Putamen (tissue), 1 donor: ENCODE measurements at places on chromosomes 3 and 15.

- DNase-seq = no peak
Observed at GRCh38 chr3:192435241-192435640, 292.1 kb downstream of the FGF12 start.

GRCh38 chr3:159451482-159451881 is 537.2 kb upstream of the IL12A start:
- DNase-seq = no peak

DNA sequence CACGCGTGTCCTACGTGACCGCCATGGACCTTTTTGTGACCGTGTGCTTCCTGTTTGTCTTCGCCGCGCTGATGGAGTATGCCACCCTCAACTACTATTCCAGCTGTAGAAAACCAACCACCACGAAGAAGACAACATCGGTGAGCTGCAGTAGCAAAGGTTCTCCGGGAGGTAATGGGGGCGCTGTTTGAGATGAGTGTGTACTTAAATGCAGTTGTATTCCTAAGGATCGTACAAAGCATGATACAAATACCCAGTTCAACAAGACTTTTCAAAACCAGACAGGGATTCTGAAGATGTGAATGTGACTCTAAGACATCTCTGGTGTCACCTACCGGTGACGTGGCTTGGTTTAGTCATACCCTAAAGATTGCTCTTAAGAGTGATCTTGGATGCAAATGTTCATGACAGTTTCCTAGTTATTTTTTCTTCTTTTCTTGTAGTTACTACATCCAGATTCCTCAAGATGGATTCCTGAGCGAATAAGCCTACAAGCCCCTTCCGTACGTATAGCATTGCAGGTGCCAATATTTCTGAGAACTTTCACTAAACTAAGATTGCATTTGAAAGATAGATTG is 556.6 kb downstream of the GABRG3 start:
- DNase-seq = no peak

DNA sequence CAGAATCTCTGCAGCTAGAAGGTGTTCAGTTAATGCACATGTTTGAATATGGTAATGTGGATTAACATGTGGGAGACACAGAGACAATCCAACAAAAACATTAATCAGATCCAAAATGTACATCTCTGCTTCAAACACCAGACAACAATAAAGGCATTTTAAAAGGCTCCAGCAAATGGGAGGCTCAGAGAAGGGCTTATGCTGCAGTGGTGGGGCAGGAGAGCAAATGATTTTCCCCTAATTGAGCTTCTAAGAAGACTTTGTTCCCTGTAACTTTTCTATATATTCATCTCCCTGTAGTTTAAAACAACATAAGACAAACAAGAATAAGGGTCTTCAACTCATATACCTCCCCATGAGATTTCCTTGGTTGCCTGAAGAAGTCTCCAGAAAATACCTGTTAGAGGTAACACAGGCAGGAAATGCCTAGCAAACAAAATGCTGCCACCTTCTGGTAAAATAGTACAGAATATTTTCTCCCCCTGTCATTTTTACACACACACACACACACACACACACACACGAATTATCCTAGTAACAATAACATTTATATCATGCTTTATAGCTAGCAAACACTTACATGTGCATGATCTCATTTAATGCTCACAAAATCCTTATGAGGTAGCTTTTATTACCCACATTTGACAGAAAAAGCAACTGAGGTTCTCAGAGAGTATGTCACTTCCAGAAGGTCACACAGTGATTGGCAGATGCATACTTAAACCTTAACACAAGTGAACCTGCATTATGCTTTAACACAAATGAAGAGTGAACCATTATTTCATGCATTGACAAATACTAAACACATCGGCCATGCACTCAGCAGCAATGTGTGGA is 123.4 kb upstream of the MB21D2 start:
- DNase-seq = peak; percentile 4

GRCh38 chr3:141070727-141071357 is 19.7 kb downstream of the SPSB4 start:
- no peak for DNase-seq

DNA sequence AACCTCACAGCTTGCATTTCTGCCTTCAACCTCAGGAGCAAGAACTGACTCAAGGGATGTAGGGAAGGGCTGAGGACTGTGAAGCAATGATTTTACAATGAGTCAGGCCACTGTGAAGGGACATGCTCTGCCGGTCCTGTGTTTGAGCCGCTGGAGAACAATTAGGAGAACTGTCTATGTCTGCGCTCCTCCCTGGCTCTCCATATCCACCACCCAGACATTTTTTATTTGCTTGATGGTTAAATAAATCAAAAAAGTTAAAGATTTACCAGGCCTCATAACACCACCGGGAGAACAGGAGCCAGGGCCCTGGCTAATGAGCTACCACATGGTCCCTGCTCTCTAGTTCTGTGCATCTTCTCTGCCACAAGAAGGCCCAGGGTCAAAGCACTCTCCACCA is 29.6 kb downstream of the SEC61A1 start:
- no peak for DNase-seq

DNA sequence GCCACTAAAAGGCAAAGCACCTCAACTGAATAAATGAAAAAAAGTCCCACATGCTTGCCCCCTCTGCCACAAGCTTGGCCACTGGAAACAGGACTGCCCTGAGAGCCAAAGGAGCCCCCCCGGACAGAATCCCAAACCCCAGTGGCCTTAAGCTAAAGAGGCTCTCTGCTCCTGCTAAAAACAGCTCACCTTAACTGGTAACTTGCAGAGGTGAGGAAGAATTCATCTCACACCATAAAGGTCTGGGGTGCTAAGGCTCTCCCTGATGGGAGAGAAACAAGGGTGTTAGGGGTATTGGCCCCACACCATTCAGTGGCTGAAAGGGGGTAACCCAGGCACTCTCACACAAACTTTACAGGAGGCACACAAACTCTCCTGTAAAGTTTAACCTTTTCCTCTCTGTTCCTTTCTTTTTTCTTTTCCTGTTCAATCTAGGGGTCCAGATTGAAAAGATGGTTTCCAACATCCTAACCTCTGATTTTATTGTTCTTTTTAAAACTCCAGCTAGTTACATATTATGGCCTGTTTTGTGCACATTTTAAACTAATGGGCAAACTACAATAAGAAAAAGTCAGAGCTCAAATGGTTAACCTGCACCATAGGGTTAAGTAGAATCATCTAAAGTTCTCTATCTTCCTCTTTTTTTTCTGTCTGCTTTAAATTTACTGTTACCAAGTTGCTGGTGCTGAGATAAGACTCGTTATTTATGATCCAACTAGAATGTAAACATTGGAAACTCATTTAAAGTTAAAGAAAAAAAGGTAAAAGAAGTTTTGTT is 19.9 kb downstream of the TRANK1 start:
- no peak for DNase-seq

- no peak for DNase-seq
Observed at GRCh38 chr3:172132721-172133311, 93.4 kb downstream of the FNDC3B start.

- DNase-seq = no peak
Observed at GRCh38 chr15:39792844-39793335, 10.2 kb upstream of the FSIP1 start.

DNA sequence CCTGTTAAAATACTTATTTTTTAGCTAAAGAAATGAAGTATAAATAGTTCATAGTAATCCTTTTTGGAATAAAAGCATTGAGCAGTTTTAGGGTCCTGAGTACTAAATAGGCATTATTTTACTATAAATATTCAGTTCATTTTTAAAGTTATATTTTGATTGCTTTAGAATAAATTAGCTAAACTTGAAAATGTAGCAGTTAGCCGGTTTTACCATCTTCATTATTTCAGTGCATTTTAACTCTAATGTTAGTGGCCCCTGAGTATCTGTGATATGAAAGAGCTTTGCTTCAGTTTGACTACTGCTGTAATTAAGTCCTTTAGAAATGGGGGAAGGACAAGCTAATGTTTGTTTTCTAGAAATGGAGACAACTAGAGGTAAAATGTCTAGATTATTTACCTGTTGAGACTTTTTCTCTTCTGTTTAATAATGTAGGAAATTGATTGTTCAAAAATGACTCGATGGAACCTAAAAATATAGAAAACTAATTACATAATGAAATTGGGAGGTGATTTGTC is 3.6 kb downstream of the SMC4 start:
- DNase-seq = no peak

DNA sequence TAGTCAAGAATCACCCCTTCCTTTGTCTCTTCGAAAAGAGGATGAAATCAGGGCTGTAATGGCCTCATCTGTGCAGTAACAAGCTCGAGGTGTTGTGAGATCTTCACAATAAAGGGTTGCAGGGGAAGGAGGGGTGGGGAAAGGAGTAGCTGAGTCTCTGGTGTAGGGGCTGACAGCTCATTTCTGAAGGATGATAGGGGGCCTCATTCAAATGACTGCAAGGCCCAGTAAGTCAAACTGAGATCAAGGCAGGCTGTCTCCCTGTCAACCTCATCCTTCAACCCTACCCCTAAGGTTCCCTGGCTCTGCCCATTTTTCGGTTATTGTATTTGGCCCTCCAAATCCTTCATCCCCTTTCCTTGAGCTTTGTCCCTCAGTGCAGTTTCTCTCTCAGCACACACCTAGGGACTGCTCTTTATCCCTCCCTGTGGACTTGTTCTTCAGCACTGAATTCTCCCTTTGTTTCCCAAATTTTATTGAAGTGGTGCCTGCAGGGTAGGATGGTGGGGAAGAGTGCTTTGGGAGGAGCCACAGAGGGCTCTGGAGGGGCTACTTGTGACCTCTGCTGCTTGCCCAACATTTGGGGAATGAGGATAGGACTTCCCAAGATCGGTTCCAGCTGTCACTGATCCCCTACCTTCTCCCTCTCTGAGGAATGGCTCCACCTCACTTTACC is 38.1 kb downstream of the ZNF589 start:
- DNase-seq = no peak

DNA sequence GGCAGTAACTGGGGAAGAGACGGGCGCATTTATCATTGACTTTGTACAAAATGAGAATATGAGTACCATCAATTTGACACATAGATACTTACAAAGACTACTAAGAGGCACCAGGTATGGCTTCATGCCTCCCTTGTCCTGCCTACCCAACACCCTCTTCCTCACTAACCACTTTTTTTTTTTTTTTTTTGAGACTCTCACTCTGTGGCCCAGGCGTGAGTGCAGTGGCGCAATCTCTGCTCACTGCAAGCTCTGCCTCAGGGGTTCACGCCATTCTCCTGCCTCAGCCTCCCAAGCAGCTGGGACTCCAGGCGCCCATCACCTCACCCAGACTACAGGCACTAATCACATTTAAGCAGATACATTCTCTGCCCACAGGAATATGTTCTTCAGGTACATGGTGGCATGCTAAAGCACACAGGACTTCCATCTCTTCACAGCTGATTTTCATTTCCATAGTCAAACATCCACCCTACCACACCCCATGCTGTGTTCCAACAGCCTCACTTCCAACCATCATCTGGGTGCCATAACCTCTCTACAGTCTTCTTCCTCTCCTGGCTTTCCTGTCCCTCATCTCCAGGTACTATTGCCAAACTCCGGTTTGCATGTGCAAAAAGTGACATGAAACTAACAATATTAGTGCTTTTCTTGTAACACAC is 41.7 kb downstream of the RAB27A start:
- DNase-seq = no peak

DNA sequence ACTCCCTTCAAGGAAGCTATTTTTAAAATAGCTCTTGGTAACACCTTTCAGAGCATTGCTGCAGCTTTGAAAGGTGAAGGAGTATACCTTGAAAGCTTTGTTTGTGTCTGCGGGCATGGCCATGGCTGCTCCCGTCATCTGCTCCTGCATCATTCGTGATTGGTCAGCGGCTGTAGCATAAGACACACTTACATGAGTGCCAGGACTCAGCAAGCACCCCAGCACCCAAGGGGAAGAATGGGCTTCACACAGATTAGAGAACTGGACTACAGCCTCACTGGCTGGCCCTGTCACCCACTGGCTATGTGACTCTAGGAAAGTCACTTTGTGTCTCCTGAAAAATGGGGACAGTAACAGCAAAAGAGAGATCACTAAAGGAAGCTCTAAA is 17.0 kb downstream of the EMC3 start:
- no peak for DNase-seq

- DNase-seq = no peak
Observed at GRCh38 chr15:65130941-65131340, 2.7 kb downstream of the PDCD7 start.

DNA sequence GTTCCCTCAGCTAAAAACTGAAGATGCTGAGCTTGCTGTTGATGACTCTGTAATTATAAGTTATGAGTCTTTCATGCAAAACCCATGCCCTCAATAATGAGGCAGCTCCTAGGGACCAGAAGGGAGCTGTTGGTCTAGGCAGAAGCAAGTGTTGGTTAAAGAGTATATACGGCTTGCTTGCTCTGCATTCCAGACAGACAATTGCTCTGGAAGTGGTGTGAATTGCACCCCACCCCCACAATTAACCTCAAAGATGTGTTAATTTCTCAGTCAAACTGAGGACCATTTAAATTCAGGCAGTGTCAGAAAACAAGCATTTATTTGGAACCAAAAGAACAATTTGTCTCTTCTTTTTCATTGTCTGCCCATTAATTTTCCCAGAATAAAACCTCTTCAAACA is 163.5 kb upstream of the EOMES start:
- no peak for DNase-seq

DNA sequence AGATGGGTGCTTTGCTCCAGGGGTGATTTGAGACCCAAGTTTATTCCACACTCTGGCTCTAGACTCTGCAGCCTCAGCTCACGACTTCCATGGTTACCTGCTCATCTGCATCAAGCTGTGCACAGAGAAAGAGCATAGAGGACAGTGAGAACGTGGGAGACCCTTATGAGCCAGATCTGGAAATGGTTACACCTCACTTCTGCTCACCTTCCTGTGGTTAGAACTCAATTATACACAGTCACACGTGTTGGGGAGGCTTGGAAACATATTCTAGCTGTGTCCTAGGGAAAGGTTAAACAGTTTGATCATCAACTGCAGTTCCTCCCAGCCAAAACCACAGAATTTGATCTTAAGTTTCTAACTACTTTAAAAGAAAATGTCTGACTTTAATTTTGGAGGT is 1.8 kb downstream of the FETUB start:
- DNase-seq = no peak

DNA sequence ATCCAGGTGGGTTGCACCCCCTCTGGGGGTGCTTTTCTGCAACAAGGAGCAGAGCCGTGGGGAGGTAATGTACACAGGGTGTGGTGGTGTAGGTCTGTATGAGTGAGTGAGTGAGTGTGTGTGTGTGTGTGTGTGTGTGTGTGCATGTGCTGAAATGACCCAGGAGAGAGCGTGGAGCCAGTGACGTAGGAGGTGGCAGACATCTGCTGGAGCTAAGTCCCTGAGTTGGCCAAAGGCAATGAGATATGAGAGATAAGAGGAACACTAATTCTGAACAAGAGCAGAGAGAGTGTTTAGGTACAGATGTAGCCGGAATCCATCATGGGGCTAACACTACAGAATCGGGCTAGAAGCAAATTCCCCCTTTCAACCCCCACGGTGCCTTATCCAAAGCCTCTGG is 27.6 kb downstream of the BDH1 start:
- DNase-seq = no peak

DNA sequence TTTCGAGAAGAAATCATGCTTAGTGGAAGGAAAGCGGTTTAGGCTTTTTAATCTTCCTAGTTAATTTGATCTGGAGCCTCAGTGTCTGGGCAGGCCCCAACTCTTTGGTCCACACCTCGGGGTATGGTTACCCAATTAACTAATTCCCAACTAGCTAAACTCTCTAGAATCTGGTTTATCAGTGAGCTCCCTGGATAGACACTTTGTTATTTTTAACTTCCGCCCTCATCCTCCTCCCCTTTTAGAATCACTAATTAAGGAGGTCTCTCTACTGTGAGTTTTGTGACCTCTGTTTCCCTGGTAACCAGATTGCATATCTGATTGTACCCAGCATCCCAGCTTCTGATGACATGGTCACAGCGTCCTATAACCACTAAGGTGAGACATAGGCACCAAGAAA is 112.2 kb downstream of the RARB start:
- peak; percentile 48 for DNase-seq

GRCh38 chr3:8550611-8551010 is 49.0 kb downstream of the LMCD1 start:
- no peak for DNase-seq
